Activated naive CD8-positive, alpha-beta T cell treated with anti-CD3 and anti-CD28 coated beads, Interleukin-2, amount 50 U/mL, for 16 hours (primary cell): ENCODE measurements at places on chromosomes 2 and 18.

- DNase-seq: no peak
These were observed 3.5 kb downstream of the GPR75 start for GRCh38 chr2:53856272-53856671.

GRCh38 chr2:136306836-136307235 lies 188.9 kb upstream of the CXCR4 start:
- DNase-seq: no peak

- no peak for DNase-seq
These were observed 317.9 kb upstream of the UBE2E3 start for GRCh38 chr2:180662521-180662920.

DNA sequence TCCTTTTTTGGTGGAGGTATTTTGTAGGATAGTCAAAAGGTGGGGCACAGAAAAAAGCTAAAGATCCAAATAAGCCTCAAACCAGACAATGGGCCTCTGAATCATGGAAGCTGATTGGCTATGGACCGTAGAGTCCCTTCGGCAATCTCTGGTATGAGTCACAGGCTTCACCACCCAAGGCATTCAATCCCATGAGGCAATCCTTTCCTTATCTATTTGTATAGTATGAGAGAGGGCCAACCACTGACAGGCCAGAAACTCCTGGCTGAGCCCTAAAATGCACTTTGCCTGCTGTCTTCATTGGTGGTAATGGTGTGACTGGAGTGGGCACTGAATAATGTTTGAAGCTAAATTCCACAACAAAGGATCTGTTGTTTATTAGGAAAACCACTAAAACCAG lies 38.7 kb upstream of the MEX3C start:
- DNase-seq: no peak

- no peak for DNase-seq
These were observed 18.1 kb downstream of the SULT1C3 start for GRCh38 chr2:108257757-108258331.
